ENCODE measurements at places on chromosomes 3 and 15. TPM values are rescaled to one million over a fixed set of nuclear protein-coding genes. Genes with fewer than 3 reads are reported as not detected.

The SPATA12 gene
- total RNA-seq, result not detected

The KNL1 gene
- 1.3 TPM for total RNA-seq

The FBXO40 gene
- total RNA-seq, result not detected

The SATB1 gene
- total RNA-seq, result 23.3 TPM

The ZIC4 gene
- not detected for total RNA-seq

The MED12L gene
- 0.72 TPM for total RNA-seq

The TIPARP gene
- 67.1 TPM for total RNA-seq

The TRAT1 gene
- total RNA-seq, result not detected

The LYZL4 gene
- total RNA-seq, result not detected

The GRIP2 gene
- total RNA-seq, result 0.90 TPM

The RBP2 gene
- total RNA-seq, result not detected

Measured in fibroblast of the aortic adventitia (primary cell).